ENCODE measurements at places on chromosomes 7 and 10.
A peak's percentile ranks its signal among the peaks of the same experiment; 100 is the strongest.

GRCh38 chr10:60282771-60283353, 106.8 kb downstream of the ANK3 start:
- peak; percentile 16 for DNase-seq

DNA sequence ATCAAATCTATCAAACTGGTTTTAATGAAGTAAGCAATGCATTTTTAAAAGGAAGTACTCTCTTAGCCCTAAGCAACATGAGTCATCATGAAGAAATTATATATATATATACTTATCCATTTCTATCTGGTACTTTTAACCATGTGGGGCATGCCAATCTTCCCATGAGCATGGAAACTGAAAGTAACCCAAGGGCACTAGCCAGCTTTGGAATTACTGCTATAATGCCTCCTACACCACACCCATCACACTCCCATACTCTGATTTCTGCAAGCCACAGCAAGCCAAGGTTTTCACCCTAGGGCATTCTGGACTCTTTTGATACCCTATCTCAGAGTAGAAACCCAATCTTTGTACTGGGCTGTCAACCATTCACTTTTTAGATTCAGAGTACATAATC, 204.6 kb downstream of the IMMP2L start:
- no peak for DNase-seq

- no peak for DNase-seq
Observed at GRCh38 chr7:95558864-95559263, 37.5 kb downstream of the PDK4 start.

DNA sequence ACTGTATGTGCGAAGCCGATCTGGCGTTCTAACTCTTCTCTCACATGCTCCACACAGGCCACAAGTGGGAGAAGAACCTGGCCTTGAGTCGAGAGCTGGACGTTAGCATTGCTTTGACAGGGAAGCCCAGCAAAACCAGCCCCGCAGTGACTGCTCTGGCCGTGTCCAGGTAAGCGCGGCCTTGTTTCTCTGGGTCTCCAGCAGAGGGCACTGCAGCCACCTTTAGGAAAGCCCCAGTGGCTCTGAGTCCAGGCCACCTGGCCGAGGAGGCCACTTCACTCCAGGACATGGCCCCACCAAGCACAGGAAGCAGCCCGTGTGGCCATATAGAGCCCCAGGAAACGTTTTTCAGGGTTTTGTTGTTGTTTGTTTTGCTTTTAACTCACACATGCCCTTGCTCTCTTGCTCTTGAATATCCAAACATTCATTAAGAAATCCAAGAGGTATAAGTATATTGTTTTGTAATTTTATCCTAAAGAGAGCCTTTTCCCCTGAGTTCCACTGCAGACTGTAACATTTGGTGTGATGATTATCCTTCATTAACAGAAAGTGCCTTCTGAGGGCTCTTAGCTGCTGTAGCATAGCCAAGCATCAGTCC, 41.8 kb upstream of the LRRC18 start:
- peak; percentile 45 for DNase-seq

DNA sequence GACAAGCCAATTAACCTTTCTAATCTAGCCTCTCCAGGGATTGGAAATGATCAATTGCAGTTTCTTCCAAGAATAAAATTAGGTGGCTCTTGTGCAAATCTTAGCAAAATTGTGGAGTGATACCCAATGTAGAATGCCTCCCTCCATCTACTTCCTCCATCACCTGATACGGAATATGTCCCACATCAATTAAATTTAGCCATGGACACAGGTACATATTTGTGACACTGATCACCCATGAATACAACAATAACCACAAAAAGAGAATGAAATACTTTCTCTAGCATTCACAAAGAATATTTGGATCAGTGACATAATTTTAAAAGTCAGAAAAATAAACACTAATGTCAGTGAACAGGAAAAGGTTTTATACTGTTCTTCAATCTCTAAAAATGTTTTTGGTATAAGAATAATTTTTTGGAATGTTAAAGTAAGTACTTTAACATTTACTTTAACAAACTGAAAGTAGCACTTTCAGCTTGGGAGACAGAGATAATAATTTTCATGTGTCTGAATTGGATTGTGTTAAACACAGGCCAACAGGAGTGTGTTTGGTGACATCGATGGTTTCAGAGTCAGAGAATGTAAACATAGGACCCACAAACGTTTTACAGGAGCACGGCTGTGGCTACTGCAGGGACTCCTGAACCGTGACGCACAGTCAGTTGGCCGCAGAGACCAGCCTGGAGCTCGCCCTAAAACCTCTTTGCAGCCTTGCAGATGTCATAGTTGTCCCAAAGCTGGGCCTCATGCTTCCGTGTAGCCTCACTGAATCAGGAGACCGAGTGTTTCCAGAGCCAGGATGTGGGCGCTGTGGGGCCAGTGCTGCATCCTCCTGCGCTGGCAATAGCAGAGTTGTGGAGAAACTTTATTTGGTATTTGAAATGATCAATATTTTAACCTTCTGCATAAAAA, 7.2 kb downstream of the RBM20 start:
- peak; percentile 71 for DNase-seq

DNA sequence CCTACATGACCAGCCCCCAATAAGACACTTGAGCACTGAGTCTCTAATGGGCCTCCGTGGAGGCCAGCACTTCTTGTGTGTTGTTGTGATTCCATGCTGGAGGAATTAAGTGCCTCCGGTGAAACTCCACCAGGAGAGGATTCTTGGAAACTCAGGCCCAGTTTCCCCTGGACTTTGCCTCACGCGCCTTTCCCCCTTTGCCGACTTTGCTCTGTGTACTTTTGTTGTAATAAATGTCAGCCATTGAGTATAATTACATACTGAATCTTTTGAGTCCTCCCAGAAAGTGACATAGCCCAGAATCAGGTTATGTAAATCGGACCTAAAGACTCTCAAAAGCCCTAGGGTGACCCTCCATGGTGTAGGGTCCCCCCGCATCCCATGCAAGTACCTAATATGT, 82.4 kb downstream of the DLG5 start:
- no peak for DNase-seq

- no peak for DNase-seq
Observed at GRCh38 chr10:19817231-19817933, 1.1 kb downstream of the PLXDC2 start.

GRCh38 chr7:98875501-98875900, 2.8 kb upstream of the TRRAP start:
- DNase-seq, result no peak

GRCh38 chr7:100476903-100477870, 1.8 kb downstream of the TSC22D4 start:
- DNase-seq, result peak; percentile 75

GRCh38 chr10:110083884-110084283, 76.1 kb downstream of the ADD3 start:
- DNase-seq, result no peak

DNA sequence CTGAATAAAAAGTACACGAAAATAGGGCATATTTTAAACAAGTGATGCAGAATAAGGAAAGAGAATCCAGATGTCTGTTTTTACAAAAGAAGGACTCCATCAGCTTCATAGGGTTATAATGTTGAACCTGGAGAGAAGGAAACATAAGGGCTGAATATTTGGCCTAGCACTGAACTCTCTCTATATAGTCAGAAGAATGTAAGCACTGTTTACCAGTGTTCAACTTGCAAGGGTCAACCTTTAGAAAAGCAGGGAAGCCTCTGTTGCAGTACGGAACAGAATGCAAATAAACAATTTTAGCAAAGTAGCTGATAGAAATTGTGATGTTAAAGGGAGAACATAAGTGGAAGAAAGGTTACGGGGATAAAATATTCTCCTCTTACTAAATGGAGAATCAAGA, 16.2 kb downstream of the CDK6 start:
- DNase-seq, result no peak

- DNase-seq, result no peak
Observed at GRCh38 chr10:82282782-82283456, 407.9 kb downstream of the NRG3 start.

DNA sequence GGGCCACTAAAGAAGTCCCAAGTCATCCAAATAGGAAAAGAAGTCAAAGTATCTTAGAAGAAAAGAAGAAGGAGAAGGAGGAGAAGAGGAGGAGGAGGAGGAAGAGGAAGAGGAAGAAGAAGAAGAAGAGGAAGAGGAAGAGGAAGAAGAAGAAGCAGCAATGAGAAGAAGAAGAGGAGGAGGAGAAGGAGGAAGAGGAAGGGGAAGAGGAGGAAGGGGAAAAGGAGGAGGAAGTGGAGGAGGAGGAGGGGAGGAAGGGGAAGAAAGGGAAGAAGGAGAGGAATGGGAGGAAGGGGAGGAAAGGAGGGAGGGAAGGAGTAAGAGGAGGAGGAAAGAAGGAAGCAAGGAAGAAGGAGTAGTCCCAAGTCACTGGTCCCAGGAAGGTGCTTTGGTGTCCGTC, 21.7 kb upstream of the RADIL start:
- no peak for DNase-seq

GRCh38 chr7:99669782-99670181, 10.0 kb downstream of the CYP3A5 start:
- no peak for DNase-seq

DNA sequence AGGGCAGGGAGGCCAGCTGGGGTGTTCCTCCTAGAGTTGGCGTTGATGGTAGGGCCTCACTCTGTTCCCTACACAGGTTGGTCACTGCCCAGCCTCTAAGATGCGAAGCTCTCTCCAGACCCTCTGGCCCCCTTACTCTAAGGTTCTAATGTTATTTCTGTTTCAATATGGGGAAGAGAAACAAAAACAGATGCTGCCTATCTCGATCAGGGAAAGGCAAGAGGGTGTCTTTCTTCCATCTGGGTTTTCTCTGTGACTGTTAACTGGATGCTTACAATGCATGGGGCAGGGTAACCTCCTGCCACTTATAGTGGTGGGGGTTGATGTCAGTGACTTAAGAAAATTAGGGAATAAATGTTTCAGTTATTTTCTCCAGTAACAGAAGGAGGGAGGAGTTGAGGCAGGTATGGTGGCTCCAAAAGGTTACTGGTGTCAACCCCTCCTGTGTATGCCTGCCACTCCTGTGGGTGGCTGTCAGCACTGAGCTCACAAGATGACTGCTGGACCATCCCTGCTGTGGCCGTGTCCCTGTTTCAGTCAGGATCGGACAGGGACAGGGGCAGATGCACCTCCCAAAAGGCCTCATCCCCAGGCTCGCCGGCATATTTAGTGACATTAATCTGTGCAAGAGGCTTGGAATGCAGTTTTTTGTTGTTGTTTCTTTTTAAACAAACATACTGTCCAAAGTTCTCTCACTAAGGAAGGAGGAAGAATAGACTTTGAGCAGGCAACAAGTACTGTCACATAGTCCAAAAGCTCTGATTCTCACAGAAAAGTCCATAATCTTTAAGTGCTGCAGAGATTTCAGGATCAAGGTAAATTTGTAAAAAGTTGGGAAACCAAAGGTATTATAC, 39.6 kb upstream of the SYPL1 start:
- DNase-seq, result no peak

Data from NAMALWA (cell line).